ENCODE measurements at places on chromosomes 7 and 10. TPM values are rescaled to one million over a fixed set of nuclear protein-coding genes. Genes with fewer than 3 reads are reported as not detected.
A peak's percentile ranks its signal among the peaks of the same experiment; 100 is the strongest.

GRCh38 chr7:47327698-47328391 lies 254.1 kb downstream of the TNS3 start:
- no peaks in the 10 kb centered on the region for H3K4me1 ChIP-seq
- DNase-seq, result no peak
- H3K4me3 ChIP-seq, result no peak overlapping the region
- no peaks in the 10 kb centered on the region for H3K36me3 ChIP-seq
- no peaks in the 10 kb centered on the region for H3K27me3 ChIP-seq

DNA sequence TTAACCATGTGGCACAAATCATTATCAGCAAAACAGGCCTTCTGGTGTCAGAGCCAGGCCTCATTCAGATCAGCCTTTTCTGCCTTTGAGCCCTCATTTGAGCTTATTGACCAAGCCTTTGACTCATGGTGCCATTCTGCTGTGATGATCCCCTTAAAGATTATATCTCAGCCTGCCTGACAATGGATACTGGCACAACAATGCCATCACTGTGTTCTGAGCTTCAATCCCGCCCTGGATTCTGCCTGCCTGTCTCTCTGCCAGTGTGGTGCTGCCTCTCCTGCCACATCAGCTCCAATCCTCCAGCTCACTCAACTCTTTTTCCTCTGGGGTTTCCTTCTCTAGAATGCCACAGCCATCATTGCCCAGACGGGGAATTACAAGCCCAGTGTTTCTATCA lies 52.6 kb downstream of the SRI start:
- H3K27ac ChIP-seq, result no peak overlapping the region
- no peak for DNase-seq
- no peaks in the 10 kb centered on the region for H3K4me1 ChIP-seq
- no peaks in the 10 kb centered on the region for H3K36me3 ChIP-seq
- no peak overlapping the region for H3K4me3 ChIP-seq

Gene MOGAT3
- total RNA-seq, result not detected

Gene ITGA8
- not detected for total RNA-seq

DNA sequence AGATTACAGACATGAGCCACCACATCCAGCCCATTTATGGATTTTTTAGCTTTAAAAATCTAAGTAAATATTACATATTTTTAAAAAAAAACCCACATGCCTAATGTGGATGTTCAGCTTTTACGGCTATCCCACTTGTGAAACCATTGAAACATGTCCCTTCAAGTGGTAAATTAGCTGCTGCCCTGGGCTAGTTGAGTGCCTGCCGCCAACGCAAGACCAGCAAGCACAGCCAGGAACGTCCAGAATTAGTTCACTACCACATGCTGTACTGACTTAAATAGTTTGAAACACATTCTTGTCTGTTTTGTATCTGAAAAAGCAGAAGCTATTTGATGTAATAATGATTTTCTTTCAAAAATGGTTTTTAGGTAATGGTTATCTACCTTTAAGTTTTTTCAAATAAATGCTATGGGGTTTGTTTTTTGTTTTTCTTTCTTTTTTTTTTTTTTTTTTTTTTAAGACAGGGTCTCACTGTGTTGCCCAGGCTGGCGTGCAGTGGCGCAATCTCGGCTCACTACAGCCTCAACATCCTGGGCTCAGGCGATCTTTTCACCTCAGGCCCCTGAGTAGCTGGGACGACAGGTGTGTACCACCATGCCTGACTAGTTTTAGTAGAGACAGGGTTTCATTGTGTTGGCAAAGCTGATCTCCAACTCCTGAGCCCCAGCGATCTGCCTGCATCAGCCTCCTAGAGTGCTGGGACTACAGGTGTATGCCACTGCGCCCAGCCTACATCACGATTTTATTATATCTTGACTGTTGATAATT lies 57.0 kb downstream of the KLRG2 start:
- DNase-seq, result no peak
- peaks cover 23% of the 10 kb centered on the region for H3K36me3 ChIP-seq
- no peak overlapping the region for H3K4me3 ChIP-seq
- H3K4me1 ChIP-seq, result no peaks in the 10 kb centered on the region
- H3K27ac ChIP-seq, result no peak overlapping the region
- no peaks in the 10 kb centered on the region for H3K27me3 ChIP-seq

DNA sequence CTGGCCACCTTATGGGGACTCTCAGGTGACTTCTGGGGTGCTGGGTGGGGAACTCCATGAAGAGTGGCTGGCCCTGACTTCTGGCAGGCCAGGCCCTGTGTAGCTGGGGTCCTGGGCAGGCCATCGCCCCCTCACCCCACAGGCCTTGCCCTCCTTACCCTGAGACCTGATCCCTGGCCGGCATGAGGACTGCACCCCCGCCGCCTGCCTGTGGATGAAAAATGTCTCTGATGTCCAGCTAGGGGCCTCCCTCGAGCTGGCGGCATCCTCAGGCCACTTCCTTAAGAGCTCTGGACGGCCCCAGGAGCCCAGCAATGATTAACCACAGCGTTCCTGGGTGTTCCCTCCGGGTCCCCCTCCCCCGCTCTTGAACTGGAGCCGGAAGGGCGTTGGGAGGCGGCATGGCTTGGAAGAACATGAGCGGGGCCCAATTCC lies 31.8 kb upstream of the SHH start:
- no peaks in the 10 kb centered on the region for H3K4me1 ChIP-seq
- peaks cover 5% of the 10 kb centered on the region for H3K27me3 ChIP-seq
- no peak for DNase-seq
- no peak overlapping the region for H3K4me3 ChIP-seq
- H3K36me3 ChIP-seq, result no peaks in the 10 kb centered on the region

Gene WDR37
- 21.1 TPM for total RNA-seq

- H3K36me3 ChIP-seq, result no peaks in the 10 kb centered on the region
- peaks cover 38% of the 10 kb centered on the region for H3K27me3 ChIP-seq
- no peak overlapping the region for H3K4me3 ChIP-seq
- H3K27ac ChIP-seq, result no peak overlapping the region
- no peak for DNase-seq
Observed at GRCh38 chr7:151416112-151416940, 6.5 kb upstream of the WDR86 start.

DNA sequence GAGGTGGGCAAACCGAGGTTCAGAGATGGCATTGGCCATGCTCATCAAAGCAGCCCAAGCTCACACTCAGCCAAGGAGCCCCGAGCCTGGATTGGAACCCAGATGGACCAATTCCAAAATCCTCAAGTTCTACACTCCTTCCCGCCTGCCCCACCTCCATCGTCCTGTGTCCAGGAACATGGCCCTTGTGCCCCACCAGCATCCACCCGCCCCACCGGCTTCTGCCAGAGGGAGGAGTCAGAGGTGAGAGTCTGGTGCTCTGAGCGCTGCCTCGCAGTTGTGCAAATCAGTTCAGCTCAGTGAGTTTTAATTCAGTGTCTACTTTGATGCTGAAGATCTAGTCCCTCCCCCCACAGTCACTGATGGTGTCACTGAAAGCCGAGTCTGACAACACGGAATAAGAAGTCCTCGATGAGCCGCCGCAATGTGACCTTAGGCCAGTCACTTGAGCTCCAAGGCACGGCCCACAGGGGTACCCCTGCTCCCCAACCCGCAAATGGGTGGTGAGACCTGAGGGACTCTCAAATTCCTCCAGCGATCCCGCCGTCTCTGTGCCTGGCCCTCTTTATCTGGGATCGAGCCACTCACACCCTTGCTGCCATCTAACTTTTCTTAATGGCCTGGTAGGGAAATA lies 26.3 kb downstream of the PRKAG2 start:
- peaks cover 14% of the 10 kb centered on the region for H3K4me1 ChIP-seq
- peak overlapping the region; percentile 48 for H3K4me3 ChIP-seq
- no peak overlapping the region for H3K27ac ChIP-seq
- no peaks in the 10 kb centered on the region for H3K36me3 ChIP-seq
- H3K27me3 ChIP-seq, result peaks cover 9% of the 10 kb centered on the region
- DNase-seq, result no peak

DNA sequence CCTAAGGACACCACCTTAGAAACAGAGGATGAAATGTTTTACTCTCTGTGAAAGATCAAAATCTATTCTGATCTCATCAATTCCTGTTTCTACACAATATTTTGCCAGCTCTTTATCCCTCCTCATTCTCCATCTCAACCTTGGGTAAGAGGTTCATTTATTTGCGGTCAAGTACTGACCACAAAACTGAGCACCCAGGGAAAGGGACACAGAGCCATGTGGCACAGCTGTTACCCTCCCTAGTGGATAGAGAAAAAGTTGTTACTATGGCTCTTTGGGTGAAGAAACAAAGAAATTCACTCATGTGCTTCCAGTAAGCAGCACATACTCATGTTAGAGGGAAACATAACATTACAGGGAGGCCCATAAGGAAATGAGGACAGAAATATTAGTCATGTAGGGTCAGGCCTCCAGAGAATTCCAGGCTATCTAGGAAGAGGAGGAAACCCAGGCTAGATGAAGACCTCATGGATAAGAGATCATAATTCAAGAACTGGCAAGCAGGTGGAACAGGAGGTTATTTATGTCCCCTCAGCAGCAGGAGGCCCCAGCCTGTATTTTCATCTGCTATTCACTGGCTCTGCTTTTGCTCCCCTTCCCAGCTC lies 114.5 kb downstream of the ATE1 start:
- H3K27ac ChIP-seq, result no peak overlapping the region
- no peak overlapping the region for H3K4me3 ChIP-seq
- H3K27me3 ChIP-seq, result no peaks in the 10 kb centered on the region

Gene ZNF485
- total RNA-seq, result 5.7 TPM

Gene PRSS2
- total RNA-seq, result not detected

Gene ACTA2
- total RNA-seq, result 12.2 TPM

DNA sequence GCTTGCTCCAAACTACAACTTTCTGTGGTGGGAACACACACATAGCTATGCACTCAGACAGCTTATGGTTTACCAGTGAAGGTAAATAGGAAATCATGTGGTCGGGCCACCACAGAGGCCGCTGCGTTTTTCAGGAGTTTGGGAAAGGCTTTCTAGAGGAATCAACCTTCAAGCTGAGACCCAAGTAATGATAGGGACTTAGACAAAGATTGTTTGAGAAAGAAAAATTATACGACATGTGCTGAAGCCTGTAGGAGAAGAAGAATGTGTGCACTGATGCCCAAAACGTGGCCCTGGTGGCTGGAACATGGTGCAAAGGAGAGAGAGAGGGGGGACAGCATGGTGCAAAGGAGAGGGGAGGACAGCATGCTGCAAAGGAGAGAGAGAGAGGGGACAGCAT lies 61.2 kb upstream of the VIPR2 start:
- no peak for DNase-seq
- no peak overlapping the region for H3K4me3 ChIP-seq
- H3K4me1 ChIP-seq, result peaks cover 4% of the 10 kb centered on the region
- no peaks in the 10 kb centered on the region for H3K36me3 ChIP-seq
- H3K27me3 ChIP-seq, result no peaks in the 10 kb centered on the region

DNA sequence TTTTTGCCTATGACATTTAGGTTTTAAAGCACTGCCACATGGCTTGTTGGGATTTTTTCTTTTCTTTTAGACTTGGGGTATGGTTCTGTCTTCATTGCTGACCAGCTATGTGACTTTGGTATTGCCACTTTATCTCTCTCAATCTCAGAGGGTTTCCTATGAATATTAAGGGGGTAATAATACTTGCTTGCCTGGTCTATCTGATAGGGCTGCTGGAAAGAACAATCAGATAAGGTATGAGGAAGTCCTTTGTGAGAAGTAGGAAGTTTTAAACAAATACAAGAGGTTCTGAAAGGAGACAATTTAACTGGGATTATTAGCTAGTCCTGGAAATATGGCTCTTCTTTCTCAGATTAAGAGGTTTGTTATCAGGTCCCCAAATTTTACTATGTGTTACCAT lies 80.8 kb downstream of the ZNF92 start:
- H3K27me3 ChIP-seq, result peaks cover 13% of the 10 kb centered on the region
- H3K36me3 ChIP-seq, result no peaks in the 10 kb centered on the region
- H3K27ac ChIP-seq, result no peak overlapping the region
- H3K4me3 ChIP-seq, result no peak overlapping the region

DNA sequence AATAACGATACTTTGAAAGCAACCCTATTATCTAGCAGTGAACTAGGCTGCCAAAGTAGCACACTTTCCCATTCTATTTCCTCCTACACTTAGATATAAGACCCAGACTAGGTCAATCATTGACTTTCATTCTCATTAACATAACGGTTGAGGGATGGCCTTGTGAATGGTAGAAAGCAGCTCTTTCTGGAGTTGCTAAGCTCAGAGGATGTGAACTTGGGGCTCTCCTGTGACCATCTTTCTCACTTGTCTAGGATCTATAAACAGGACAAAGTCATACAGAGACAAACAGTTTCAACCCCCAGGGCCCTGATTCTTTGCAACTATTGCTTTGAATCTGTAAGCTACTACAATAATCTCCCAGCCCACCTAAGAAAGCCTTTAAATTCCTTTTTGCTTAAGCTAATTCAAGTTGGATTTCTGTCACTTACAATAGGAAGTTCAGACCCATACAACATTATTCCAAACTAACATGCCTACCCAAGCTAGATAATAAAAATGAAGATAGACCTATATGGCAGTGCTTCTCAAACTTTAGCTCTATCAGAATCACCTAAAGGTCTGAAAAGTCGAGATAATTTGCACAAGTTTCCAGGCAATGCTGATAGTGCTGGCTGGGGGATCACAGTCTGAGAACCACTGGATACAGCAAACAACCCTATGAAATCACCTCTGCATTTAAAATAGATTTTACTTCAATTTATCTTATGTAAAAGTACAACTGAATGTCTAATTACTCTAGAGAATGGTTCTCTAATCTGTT lies 16.7 kb downstream of the P4HA1 start:
- H3K27ac ChIP-seq, result peak overlapping the region; percentile 79
- H3K36me3 ChIP-seq, result peaks cover 12% of the 10 kb centered on the region
- no peak overlapping the region for H3K4me3 ChIP-seq
- DNase-seq, result no peak
- no peaks in the 10 kb centered on the region for H3K27me3 ChIP-seq

Gene IFIT3
- total RNA-seq, result 0.83 TPM

- DNase-seq, result no peak
- peaks cover 2% of the 10 kb centered on the region for H3K27me3 ChIP-seq
- H3K4me1 ChIP-seq, result no peaks in the 10 kb centered on the region
Observed at GRCh38 chr10:15262036-15262713, 93.7 kb upstream of the NMT2 start.

DNA sequence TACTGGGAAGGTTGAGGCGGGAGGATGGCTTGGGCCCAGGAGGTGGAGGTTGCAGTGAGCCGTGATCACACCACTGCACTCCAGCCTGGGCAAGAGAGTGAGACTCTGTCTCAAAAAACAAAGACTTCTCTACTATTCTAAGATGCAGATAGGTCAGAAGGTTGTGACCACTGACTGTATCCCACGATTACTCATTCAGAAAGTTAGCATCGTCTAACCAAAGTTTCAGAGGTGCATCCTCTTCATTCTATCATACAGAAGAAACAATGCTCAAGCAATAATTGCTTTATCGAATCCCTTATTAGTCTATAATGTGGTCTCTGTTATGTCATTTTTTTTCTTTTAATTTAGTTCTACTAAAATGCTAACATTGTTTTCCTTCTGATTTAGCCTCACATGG lies 348.7 kb upstream of the LRGUK start:
- H3K27ac ChIP-seq, result no peak overlapping the region
- no peaks in the 10 kb centered on the region for H3K4me1 ChIP-seq
- no peaks in the 10 kb centered on the region for H3K27me3 ChIP-seq
- DNase-seq, result no peak
- H3K36me3 ChIP-seq, result no peaks in the 10 kb centered on the region
- no peak overlapping the region for H3K4me3 ChIP-seq

GRCh38 chr10:112376396-112376790 lies 2.5 kb downstream of the ACSL5 start:
- H3K4me1 ChIP-seq, result peaks cover 57% of the 10 kb centered on the region
- peak overlapping the region; percentile 100 for H3K4me3 ChIP-seq
- H3K27me3 ChIP-seq, result no peaks in the 10 kb centered on the region
- peak overlapping the region; percentile 100 for H3K27ac ChIP-seq
- no peak for DNase-seq
- peaks cover 23% of the 10 kb centered on the region for H3K36me3 ChIP-seq

Gene SVOPL
- total RNA-seq, result not detected

Gene CYP26C1
- not detected for total RNA-seq

- H3K27me3 ChIP-seq, result no peaks in the 10 kb centered on the region
- H3K27ac ChIP-seq, result no peak overlapping the region
- no peak overlapping the region for H3K4me3 ChIP-seq
- no peaks in the 10 kb centered on the region for H3K36me3 ChIP-seq
- DNase-seq, result no peak
Observed at GRCh38 chr10:90204131-90204955, 503.0 kb downstream of the KIF20B start.
